H7 (cell line): ENCODE measurements at places on chromosomes 7 and 10. TPM values are rescaled to one million over a fixed set of nuclear protein-coding genes. Genes with fewer than 3 reads are reported as not detected.

DNA sequence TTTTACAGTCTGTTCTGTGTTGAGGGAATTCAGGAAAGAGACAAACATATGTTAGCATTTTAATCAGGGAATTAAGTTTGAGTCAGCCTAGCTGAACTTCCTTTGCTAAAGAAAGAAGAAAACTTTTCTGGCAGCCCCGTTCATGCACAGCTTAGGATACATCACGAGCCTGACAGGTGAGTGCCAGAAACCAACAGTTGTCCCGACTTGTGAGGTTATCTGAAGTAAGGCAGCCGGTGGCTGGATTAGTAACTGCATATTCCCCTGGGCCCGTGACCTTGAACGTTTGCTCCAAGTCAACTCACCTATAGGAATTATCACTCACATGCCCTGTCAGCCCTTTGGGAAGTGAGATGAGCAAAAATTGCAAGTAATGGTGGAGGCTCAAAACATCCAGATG is 24.1 kb downstream of the RBM17 start:
- no peak for DNase-seq

DNA sequence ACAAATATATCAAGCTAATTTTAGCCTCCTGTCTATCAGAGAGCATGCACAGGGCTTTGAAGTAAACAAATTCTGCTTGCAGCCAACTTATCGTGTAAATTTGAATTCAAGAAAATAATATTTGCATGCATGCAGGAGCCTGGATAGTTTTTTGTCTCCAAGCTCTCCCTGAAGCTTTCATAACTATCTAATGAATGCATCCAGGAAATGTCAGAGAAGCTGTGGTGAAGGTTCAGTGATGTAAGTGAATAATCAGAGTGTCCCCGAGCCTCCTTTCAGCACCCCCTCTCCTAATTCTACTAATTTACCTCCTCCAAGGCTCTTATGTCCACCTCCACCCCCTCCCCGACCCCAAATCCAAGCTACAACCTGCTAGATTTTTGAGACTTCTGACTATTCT is 172.0 kb upstream of the ZNF32 start:
- DNase-seq = no peak

- DNase-seq = peak; percentile 9
Observed at GRCh38 chr7:12524794-12525386, 45.6 kb upstream of the SCIN start.

DNA sequence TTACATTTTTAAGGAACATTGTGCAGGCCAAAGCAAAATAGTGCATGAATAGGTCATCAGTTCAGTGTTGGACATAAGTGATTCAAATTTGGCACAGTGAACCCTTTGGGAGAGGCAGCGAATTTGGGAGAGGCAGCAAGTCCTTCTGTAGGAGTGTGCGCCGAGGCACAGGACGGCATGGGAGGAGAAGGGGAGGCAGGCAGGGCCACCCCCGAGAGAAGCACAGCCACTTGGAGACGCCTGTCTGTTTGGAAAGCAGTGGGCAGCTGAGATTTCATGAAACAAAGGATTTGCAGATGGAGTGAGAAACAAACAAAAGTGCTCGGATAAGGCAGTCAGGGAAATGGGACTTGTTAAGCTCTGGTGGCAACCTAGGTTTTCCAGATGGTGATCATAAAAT is 30.6 kb downstream of the VIPR2 start:
- peak; percentile 66 for DNase-seq

DNA sequence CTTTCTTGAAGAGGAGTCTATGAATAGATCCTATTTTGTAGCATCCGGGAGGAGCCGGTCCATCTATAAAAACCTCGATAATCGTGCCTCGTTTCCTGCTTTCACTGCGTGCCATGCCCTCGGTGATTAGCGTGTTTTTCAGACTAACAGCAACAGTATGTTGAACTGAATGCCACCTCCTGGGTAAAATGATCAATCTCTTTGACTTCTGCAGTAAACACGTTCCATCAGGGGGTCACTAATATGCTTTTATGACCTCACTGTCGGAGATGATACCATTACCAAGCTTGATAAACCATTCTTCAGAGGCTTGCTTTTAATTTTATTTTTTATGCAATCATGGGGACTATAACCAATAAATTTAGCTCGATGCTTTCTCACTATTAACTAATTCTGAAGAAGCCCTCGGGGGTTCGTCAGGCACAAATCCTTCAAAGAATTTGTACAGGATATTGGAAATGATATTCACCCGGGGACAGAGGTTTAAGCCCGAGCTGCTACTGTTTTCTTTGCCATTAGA is 228.3 kb downstream of the ADARB2 start:
- DNase-seq = no peak

DNA sequence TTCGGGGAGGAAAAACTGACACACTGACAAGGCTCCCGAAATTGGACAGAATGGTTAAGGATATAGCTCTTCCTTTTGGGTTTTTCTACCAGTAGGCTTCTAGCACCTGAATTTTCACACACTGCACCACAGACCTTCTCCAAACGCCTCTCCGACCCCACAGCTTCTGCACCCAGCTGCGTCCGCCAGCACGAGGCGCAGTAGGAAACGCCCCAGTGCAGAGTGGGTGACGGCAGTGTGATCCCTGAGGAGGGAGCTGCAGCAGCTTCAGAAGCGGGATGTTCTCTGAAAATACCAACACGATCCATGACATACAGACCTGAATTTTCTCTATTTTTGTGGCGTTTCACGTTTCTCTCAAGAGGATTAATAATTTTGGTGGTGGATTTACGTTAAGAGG is 25.9 kb downstream of the HSPB1 start:
- peak; percentile 21 for DNase-seq

- no peak for DNase-seq
Observed at GRCh38 chr7:90772410-90772809, 176.3 kb downstream of the CDK14 start.

DNA sequence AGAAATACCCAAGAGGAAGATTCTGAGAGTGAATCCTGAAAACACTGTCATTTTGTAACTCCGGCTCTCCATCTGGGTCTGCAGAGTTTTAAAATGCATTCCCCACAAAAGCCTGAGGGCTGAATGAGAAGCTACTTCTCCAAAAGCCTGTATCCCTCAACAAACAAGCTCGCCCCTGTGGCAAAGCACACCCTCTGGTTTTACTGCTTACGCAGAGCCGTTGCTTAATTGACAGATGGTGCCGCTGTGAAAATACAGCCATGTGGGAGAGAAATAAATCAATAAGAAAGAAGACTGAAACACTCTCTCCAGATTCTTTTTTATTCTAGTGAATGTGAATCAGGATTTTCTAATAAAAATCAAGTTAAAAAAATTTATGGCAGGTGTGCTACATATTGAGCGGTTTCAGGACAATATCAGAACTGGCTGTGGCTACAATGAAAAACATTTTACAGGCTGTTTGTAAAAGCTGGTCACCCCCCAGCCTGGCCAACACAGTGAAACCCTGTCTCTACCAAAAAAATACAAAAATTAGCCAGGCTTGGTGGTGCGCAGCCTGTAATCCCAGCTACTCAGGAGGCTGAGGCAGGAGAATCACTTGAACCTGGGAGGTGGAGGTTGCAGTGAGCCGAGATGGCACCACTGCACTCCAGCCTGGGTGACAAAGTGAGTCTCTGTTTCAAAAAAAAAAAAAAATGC is 32.5 kb downstream of the C7orf33 start:
- DNase-seq = no peak

Gene GPC2
- 39.1 and 65.8 TPM in 2 replicates for total RNA-seq

Gene ANKRD61
- total RNA-seq = 0.18 and 0.31 TPM in 2 replicates

Gene PHF14
- 26.4 and 28.5 TPM in 2 replicates for total RNA-seq

Gene AGK
- 49.1 and 59.9 TPM in 2 replicates for total RNA-seq

Gene NCF1
- 0.31 and 0.70 TPM in 2 replicates for total RNA-seq

Gene GPR158
- 0.35 and 0.44 TPM in 2 replicates for total RNA-seq

Gene CHAT
- total RNA-seq = not detected in 2 replicates
